NCI-H1092 treated with DMSO at 0.1 percent for 48 hours (cell line): ENCODE measurements at places on chromosomes 16 and 17.
A peak's percentile ranks its signal among the peaks of the same experiment; 100 is the strongest.

- DNase-seq, result no peak
Measured at GRCh38 chr16:17312094-17312710, 158.6 kb downstream of the XYLT1 start.

GRCh38 chr17:44920565-44920940 is 5.3 kb upstream of the GFAP start:
- no peak for DNase-seq

DNA sequence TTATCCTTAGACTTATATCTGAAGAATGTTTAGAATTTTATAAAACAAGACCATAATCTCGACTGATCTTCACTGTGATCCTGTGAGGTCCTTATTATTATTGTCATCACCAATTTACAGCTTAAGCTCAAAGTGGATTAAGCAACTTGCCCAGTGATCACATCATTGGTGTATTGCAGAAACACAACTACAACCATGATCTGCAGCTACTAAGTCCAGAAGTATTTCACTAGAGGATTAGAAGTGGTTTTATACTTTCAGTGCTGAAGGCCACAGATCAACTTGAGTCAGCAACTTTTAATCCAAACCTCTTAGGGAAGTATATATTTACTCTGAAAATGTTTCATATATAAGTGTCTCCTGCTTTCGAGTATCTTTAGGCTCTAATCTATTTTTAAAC is 624.3 kb upstream of the SOX9 start:
- DNase-seq, result no peak

DNA sequence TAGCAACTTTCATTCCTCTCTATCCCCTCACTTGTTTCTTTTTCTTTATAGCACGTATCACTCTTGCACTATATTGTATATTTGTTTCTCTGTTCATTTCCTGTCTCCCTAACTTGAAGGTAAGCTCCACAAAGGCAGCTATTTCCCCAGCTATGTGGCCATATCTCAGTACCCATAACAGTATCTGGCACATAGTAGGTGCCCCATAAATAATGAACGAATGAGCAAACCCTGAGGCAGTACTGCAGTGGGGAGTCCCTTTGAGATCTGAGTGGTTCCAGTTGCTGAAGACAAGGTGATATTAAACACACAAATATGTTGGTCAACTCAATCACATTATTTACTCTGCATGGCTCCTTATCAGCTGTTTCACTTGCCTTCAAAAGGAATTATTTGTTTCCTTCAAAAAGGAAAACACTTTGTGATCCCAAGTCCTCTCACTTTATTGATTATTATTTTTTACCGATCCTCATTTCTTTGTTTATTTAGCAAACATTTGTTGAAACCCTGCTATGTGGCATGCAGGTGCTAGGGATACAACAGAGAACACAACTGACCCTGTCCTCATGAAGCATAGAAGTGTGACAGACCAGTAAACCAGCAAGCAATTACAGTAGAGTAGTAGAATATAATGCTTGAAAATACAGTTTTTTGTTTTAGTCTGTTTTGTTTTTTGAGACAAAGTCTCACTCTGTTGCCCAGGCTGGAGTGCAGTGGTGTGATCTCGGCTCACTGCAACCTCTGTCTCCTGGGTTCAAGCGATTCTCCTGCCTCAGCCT is 5.7 kb upstream of the ADAP2 start:
- no peak for DNase-seq

DNA sequence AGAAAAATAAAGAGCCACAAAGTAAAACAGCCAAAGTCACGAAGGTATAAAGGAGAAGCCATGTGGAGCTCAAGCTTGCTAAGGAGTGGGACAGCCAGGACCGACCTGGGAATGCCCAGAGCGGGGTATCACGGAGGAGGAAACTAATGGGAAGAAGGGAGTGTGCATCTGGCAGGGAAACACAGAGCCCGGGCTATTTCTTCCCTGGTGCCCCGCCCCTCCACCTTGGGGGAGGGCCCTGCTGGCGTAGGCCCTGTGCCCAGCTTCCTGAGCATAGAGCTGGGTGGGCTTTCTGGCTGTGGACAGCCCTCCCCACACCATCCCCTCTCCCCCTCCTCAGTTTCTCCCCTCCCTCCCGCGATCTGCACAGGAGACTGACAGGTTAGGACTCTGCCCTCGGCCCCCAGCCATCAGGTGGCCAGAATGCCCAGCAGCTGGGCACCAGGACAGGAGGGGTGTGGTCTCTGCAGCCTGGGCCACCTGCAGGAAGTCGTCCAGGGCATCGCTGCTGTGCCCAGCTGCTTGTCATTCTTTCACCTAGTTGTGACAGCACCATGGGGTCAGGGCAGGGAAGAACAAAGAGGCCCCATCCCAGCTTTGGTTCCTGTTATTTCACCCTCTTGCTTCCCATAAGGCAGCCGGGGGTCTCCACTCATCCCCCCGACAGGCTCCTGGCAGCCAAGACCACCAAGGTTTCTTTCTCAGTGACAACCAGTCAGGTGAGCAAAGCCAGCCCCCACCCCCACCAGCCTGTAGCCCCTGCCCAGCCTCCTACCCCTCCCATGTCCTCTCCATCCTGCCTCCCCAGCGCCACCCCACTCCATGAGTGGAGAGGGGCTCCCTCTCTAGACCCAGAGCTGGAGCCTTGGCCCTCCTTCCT is 7.1 kb upstream of the DCAF7 start:
- no peak for DNase-seq

DNA sequence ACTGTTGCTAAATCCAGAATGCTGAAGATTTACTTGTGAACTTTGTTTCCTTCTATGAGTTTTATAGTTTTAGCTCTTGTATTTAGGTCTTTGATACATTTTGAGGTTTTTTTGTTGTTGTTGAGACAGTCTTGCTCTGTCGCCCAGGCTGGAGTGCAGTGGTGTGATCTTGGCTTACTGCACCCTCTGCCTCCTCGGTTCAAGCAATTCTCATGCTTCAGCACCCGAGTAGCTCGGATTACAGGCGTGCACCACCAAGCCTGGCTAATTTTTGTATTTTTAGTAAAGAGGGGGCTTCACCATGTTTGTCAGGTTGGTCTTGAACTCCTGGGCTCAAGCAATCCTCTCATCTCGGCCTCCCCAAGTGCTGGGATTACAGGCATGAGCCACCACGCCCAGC is 14.4 kb downstream of the TENT4B start:
- DNase-seq, result no peak

GRCh38 chr16:1327619-1327947 is 5.9 kb upstream of the BAIAP3 start:
- DNase-seq, result no peak

GRCh38 chr16:48546774-48547173 is 63.2 kb downstream of the N4BP1 start:
- peak; percentile 75 for DNase-seq

- no peak for DNase-seq
Measured at GRCh38 chr17:82173351-82174041, 39.1 kb downstream of the CCDC57 start.

GRCh38 chr17:72765368-72766153 is 326.9 kb downstream of the SLC39A11 start:
- DNase-seq, result no peak

- DNase-seq, result peak; percentile 72
Measured at GRCh38 chr16:13070268-13070667, 168.9 kb downstream of the SHISA9 start.
